ENCODE measurements at places on chromosomes 7 and 10.

DNA sequence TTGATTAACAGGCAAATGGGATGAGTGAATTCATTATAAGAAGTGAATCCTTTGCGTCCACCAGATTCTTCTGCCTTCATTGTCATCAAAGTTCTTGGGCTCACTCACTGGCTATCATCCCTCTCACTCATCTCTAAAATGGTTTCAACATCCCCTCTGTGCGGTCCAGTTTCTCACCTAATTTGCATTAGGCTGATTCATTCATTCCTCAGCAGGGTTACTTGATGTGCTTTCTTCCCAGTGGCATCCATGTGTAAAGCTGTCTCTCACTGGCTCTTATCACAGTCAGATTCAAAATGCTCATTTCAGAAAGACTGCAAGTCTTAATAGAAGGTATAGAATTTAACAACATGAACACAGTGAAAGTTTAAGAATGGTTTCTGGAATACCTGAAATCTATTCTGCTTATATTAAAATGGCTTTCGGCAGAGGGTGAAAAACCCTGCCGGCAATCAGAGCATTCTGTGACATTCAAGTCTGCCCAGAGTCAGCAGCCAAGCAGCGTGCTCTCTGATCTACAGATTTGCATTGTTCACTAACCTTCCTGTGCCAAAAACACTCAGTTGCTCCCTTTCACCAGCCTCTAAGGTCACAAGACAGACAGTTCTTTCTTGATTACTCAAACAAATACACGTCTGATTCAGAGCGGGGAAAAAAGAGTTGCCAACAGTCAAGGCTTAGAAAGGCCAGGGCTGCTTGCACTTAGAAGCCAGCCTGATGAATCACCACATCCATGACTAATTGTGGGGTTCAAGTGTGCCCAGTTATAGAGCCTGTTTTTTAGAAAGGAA lies 106.7 kb downstream of the TES start:
- H3K27me3 ChIP-seq, result no peaks in the 10 kb centered on the region
- H3K4me1 ChIP-seq, result peaks cover 21% of the 10 kb centered on the region
- no peaks in the 10 kb centered on the region for H3K36me3 ChIP-seq
- peak; percentile 79 for DNase-seq

DNA sequence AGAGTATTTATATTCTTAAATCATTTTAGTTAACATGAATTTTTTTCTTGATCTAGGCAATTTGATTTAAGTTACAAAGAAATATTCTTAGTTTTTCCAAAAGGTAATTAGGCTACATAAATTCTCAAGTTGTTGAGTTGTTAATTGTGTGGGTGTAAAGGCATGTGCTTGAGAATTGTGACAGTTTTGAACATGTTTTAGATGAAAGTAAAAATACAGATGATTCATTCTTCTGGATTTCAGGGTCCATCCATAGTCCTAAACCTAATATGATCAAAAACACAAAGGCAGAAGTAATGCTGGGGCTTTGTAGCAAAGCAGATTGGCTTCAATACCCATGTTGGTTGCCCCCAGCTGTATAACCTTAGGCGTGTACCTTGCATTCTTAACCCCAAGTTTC lies 127.9 kb downstream of the CPED1 start:
- no peaks in the 10 kb centered on the region for H3K36me3 ChIP-seq
- no peaks in the 10 kb centered on the region for H3K27me3 ChIP-seq
- DNase-seq, result no peak
- no peaks in the 10 kb centered on the region for H3K4me1 ChIP-seq
- H3K4me3 ChIP-seq, result no peak overlapping the region

DNA sequence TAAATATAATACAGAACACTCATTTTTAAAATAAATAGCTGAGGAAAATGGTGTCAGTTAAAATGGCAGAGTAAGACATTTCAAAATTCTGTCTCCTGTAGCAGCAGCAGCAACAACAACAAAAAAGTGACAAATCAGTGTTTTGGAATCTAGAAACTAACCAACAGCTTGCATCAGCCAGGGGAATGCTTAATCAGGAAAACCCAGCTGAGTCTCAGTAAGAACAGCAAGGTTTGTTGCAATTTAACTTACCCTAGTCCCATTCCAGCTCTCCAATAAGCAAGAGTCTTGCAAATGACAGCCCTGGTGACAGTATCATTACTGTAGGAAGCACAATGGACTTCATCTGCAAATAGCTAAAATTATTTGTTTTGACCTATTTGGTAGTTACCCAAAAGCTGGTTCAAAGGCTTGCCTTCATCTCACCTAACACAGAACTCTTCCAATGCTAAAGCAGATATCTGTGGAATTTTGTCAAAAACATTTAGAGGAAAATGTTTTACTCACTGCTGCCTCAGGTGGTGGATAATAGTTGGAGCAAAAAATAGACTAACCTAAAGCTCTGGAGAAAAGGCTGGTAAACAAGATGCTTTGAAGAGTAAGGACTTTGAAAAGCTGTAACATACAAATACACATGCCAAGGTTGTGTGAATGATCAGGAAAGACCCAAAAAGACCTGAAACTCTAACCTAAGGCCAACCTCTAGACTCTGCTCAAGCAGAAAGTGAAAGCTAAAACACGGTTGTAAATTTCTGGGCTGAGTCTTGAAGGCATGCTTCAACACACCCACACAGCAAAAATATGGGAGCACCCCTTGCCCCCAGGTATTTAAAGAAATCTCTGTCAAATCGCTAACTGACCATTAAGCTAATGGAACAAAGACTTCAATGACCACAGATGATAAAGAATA lies 9.9 kb upstream of the ARHGAP22 start:
- H3K4me1 ChIP-seq, result no peaks in the 10 kb centered on the region
- H3K4me3 ChIP-seq, result no peak overlapping the region
- no peak for DNase-seq
- no peaks in the 10 kb centered on the region for H3K27me3 ChIP-seq
- no peak overlapping the region for H3K27ac ChIP-seq

DNA sequence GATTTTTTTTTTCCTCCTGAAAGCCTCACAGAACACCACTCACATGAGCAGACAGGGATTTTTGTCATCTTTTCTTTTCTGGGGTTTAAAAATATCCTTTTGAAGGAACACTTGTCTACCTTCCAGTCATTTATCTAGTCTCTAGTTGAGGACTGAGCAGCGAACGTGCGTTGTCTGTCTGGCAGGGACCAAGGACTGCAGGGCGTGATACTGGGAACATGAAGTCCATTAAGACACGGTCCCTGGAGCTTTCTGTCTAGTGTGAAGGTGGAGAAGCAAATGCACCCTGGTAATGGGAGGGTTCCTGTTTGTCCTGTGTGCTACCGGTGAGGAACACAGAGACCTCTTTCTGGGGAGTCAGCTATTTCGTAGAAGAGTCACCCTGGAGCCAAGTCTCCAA lies 207.4 kb downstream of the TMEM178B start:
- no peak for DNase-seq
- no peaks in the 10 kb centered on the region for H3K36me3 ChIP-seq
- H3K4me3 ChIP-seq, result no peak overlapping the region
- peak overlapping the region; percentile 85 for H3K27ac ChIP-seq

DNA sequence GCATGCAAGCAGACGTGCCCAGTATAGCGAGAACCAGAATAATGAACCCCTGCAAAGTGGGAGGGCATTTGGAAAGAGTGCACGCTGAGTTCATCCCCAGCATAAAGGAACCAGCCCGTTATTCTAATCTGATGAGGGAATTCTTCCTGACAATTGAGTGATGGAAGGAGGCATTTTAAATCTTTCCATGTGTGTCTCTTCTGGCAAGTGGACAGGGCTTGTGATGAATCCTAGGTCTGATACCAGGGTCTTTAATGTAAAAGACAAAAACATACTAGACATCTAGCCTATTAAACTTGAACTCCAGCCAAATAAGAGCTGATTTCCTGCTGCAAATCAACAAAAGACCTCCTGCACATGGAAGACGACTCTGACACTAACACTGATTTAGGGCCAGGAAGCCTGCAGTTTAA lies 301.2 kb downstream of the DPP6 start:
- no peaks in the 10 kb centered on the region for H3K27me3 ChIP-seq
- H3K4me1 ChIP-seq, result no peaks in the 10 kb centered on the region
- DNase-seq, result no peak
- H3K27ac ChIP-seq, result no peak overlapping the region

GRCh38 chr7:21028186-21028585 lies 241.5 kb upstream of the SP8 start:
- H3K4me1 ChIP-seq, result no peaks in the 10 kb centered on the region
- H3K27me3 ChIP-seq, result no peaks in the 10 kb centered on the region
- no peak overlapping the region for H3K4me3 ChIP-seq
- no peaks in the 10 kb centered on the region for H3K36me3 ChIP-seq

- H3K4me1 ChIP-seq, result no peaks in the 10 kb centered on the region
- DNase-seq, result no peak
- H3K27ac ChIP-seq, result no peak overlapping the region
- H3K27me3 ChIP-seq, result no peaks in the 10 kb centered on the region
Observed at GRCh38 chr7:2016021-2016631, 216.6 kb downstream of the MAD1L1 start.

DNA sequence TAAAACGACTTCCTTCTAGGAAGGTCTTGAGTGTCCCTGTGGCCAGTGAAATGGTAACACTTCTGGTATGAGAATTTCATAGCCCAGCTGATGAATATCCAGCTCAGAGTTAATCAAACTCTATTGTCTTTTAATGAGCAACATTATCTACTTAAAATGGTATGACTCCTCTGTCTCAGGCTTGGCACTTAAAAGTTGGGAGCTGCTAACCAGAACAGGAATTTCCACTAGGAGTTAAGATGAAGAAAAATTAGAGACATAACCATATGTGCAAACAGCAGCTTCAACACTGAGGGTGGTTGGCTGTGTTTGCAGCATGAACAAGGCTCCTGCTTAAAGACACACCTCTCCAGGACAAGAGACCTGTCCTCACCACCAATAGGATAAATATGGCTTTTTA lies 46.8 kb downstream of the CH25H start:
- no peak overlapping the region for H3K4me3 ChIP-seq
- DNase-seq, result no peak
- H3K36me3 ChIP-seq, result no peaks in the 10 kb centered on the region
- no peak overlapping the region for H3K27ac ChIP-seq
- no peaks in the 10 kb centered on the region for H3K27me3 ChIP-seq

DNA sequence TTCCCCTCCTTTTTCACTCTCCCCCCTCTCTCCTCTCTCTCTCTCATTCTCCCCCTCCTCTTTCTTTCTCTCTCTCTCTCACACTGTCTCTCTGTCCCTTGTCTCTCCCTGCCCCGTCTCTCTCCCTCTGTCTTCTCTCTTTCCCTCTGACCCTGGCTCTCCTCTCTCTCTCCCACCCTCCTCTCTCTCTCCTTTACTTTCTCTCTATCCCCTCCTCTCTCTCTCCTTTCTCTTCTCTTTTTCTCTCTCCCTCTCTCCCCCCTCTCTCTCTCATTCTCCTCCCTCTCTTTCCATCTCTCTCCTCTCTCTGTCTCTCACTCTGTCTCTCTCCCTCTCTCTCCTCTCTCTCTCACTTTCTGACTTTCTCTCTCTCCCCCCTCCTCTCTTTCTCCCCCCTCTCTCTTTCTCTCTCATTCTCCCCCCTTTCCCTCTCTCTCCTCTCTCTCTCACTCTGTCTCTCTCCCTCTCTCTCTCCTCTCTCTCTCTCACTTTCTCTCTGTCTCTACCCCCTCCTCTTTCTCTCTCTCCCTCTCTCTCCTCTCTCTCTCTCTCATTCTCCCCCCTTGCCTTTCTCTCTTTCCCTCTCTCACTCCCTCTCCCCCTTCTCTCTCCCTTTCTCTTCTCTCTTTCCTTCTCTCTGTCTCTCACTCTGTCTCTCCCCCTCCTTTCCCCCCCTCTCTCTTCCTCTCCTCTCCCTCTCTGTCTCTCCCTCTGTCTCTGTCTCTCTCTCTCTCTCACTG lies 18.9 kb upstream of the VPS37D start:
- peaks cover 10% of the 10 kb centered on the region for H3K27me3 ChIP-seq
- H3K4me3 ChIP-seq, result no peak overlapping the region
- no peaks in the 10 kb centered on the region for H3K36me3 ChIP-seq
- H3K27ac ChIP-seq, result no peak overlapping the region
- no peak for DNase-seq

GRCh38 chr10:77281719-77282118 lies 355.9 kb downstream of the KCNMA1 start:
- no peaks in the 10 kb centered on the region for H3K36me3 ChIP-seq
- no peak overlapping the region for H3K4me3 ChIP-seq
- no peaks in the 10 kb centered on the region for H3K27me3 ChIP-seq
- H3K27ac ChIP-seq, result no peak overlapping the region

- no peak overlapping the region for H3K4me3 ChIP-seq
- H3K27me3 ChIP-seq, result no peaks in the 10 kb centered on the region
- DNase-seq, result peak; percentile 92
- H3K36me3 ChIP-seq, result peaks cover 5% of the 10 kb centered on the region
Observed at GRCh38 chr10:93458821-93459257, 23.3 kb downstream of the MYOF start.

- no peaks in the 10 kb centered on the region for H3K27me3 ChIP-seq
- no peak overlapping the region for H3K4me3 ChIP-seq
- no peaks in the 10 kb centered on the region for H3K4me1 ChIP-seq
- H3K27ac ChIP-seq, result no peak overlapping the region
- H3K36me3 ChIP-seq, result no peaks in the 10 kb centered on the region
Observed at GRCh38 chr10:132906106-132906505, 36.3 kb downstream of the CFAP46 start.

DNA sequence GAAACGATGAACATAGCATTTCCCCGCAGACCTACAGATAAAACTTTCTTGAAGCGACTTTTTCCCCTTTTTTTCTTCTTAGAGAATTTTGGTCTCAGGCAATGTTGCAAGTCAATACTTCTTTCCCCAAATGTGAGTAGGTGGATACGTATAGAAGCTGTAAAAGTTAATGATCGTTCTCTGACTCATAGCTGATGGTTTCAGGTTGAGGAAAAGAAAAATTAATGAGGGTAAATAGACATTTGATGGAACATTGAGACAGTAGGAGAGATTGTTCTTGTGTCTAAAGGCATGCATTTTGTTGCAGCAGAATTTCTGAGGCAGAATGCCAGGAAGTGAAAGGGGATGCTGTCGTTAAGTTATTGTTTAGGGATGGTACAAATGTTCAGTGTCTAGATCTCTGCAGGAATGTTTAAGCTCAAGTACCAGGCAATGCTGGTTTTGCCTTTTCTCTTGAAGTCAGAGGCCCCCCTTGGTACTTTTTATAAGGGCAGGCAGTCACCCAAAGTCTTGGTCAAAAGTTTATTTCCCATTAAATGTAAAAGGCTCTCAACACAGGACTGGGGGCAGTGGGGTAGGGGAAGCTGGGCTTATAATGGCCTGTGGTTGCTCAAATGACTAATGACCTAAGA lies 9.3 kb downstream of the TCF7L2 start:
- no peak for DNase-seq
- H3K4me3 ChIP-seq, result no peak overlapping the region
- H3K36me3 ChIP-seq, result no peaks in the 10 kb centered on the region
- no peaks in the 10 kb centered on the region for H3K27me3 ChIP-seq
- no peak overlapping the region for H3K27ac ChIP-seq

- no peak overlapping the region for H3K4me3 ChIP-seq
- no peaks in the 10 kb centered on the region for H3K36me3 ChIP-seq
- H3K4me1 ChIP-seq, result no peaks in the 10 kb centered on the region
- H3K27ac ChIP-seq, result no peak overlapping the region
Observed at GRCh38 chr10:23198940-23199767, 7.0 kb downstream of the PTF1A start.

All from right atrium auricular region (tissue), 2 donors.